ENCODE measurements at places on chromosomes 7 and 10.
A peak's percentile ranks its signal among the peaks of the same experiment; 100 is the strongest.

GRCh38 chr10:124732931-124733570, 11.1 kb downstream of the FAM53B start:
- no peak for DNase-seq

DNA sequence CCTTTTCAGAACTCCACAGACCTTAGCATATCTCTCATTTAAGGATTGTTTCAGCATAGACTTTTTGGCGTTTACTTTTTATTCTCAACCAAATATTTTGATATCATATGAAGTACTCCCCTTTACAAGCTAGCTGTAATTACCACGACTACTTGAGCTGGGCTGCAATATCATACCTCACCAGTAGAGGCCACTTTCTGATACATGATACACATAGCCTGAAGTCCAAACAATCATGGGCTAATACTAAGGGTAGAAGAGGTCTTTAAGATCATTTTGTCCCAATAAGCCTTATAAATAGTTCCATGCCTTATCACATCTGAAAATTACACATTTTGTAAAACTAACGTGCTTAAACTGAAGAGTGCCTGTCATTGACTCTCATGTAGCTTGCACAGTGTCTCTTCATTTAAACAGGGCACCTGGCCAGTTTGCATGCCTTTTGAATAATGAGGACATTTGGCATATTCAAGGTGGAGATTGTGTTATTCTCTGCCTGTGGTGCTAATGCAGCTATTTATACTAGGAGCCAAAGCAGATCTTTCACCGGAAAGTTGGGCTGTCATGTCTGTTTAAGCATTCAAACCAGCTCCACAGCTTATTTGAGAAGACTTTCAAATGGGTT, 403.7 kb upstream of the ZMIZ1 start:
- no peak for DNase-seq

- DNase-seq, result no peak
These were observed 228.2 kb upstream of the SEMA3A start for GRCh38 chr7:84422790-84423189.

- DNase-seq, result peak; percentile 43
These were observed 26.6 kb downstream of the FAM3C start for GRCh38 chr7:121369462-121369861.

DNA sequence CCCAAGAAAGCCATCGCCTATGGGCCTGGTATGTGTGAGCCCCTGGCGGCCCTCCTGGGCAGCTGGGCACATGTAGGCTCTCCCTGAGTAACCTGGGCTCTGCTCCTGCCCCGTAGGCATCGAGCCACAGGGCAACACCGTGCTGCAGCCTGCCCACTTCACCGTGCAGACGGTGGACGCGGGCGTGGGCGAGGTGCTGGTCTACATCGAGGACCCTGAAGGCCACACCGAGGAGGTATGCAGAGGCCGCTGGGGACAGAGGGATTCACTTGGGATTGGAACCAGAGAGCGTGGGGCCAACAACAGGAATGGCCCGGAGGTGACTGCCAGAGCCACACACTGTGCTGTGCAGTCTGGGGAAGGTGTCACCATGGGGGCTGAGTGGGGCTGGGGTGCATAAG, 7.3 kb downstream of the FLNC start:
- no peak for DNase-seq

DNA sequence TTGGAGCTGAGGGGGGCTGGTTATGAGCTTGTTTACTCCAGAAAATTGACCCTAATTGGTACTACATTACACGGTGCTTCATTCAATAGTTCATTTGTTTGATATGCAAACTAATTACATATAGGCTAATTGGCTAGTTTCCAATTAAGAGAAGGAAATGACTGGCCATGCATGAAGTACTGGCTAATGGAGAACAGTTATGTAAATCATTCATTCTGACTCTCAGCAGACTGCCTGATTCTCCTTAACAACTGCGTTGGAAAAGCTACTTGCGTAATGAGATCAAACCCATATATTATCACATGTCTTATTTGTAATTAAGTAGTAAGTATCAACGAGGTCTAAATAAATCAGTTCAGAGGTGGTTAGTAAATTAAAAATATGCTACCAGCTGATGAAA, 81.8 kb upstream of the CTTNBP2 start:
- DNase-seq, result no peak

DNA sequence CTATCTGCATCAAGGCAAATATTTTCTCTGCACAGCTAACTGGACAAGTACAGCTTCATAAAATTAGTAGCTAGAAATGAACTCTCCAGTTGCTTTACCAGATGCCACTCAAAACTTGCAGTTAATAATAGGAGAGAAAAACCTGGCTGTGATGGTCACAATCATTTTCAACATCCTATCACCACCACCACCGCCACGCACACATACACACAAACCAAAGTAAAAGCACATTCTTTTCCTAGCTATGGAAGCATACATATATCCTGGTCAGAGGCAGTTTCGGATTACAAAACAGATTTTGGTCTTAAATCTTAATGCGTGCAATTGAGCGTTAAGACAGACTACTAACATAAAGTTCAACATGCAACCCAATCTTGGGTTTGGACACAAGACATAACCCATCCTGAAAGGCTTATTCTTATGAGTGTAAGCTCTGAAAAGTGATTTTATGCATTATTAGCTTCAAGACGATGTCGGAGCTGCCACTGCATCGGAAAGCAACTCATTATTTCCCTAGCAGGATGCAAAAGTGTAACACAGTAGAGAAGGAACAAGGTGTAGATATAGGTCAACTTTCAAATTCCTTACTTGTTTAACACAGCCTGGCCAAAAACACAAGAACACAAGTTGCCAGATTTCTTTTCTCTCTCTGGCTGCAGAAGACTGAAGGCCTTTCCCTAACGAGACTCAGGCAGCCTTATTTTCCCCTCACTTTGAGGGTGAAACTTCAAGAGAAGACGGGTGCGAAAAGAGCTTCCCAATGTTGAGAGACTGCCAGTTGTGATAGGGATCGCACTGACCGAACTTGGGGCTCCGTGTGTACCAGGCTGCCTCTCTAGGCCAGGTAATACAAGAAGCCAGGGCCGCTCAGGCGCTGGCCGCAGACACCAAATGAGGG, 1.2 kb downstream of the CACUL1 start:
- DNase-seq, result no peak

DNA sequence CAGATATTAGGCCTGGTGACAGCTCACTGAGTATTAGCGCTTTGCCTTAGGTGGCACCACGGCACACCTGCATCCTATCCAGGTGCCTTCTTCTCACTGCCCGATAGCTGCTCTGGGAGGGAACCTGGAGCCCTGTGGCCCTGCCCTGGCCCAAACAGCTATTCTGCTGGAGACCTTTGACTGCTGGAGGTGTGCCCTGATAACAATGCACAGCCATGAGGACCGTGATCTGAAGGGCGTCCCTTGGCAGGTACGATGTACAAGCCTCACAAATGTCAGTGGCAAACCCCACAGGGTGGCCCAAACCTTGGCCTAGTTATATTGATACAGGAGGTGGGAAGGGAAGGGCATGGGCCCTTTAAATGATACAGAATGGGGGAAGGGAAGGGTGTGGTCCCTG, 259.5 kb downstream of the GRID1 start:
- no peak for DNase-seq

- DNase-seq, result no peak
These were observed 334.2 kb downstream of the ABCA13 start for GRCh38 chr7:48505466-48505865.

DNA sequence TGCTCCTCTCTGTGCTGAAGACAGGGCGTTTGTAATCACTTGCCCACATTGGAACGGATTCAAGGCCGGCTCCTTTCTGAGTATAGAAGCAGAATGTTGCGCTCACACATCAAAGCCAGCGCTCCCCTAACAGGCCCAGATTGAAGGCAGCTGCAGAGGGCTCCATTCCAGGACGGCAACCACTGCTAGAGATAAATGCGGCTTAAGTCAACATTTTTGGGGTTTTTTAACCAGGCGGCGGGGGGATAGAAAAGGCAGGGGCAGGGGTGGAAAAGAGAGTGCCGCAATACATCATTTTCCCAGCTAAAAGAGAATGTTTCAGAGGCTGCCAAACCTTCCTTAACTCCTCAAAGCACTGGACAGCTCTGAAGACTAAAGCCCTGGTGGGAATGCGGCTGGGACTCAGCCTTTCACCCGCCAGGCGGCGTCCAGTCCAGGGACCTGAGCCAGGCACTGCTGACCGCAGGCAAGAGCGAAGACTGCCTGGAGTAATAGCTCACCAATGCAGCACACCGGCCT, 189.6 kb downstream of the TNS3 start:
- DNase-seq, result peak; percentile 51

DNA sequence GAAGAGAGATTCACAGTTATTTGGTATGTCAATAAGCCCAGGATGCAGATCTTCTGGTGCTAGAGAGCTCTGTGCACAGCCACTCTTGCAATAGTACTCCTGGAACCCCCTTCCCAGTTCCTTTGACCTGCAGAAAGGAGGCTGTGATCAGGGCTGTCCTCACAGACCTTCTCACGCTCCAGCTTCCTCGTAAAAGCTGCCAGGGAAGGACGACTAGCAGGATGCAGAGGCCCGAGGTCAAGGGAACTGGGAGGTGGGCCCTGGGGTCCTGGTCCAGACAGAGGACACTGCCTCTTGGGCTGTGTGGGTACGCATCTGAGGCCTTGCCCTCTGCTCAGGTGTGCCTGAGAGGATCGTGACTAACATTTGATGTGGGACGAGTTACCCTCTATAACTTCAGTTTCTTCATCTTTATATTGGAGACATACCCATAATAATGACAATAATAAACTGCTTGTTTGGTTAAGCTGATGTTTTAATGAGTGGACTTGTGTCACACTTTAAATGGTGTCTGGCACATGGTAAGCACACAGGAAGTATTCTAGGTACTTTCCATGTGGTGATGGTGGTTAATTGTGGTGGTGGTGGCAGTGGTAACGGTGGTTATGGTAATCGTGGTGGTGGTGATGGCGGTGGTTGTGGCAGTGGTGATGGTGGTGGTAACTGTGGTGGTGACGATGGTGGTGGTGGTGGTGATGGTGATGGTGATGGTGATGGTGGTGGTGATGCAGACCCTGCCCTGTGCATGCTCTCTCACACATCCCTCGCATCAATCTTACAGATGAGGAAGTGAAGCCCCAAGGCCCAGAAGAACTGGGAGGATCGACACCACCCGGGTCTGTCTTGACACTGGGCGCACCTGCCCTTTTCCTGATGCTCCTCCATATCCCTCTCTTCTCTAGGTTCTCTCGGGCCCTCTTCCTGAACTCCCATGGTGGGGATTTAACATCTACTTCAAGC, 235.2 kb upstream of the GRB10 start:
- no peak for DNase-seq

DNA sequence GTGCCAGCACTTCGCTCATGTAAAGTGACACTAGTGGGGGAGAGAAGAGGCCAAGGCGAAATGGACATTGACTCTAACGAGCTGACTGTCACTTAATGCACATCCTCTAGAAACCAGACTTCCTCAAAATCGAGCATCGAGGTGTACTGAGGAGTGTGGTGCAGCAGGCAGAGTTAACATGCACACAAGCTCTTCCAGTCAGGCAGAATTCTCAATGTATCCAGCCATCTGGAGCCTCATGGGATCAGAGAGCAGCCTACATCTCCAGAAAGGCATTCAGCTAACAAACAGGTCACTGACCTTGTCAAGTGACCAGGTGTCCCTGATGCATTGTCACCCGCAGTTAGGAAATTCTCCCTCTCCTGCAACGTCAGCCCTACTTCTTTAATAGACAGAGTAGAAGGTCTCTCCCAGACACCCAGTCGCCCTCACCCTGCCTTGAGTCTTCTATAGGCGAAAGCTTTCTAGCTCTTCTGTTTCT, 259.8 kb upstream of the AOAH start:
- no peak for DNase-seq

DNA sequence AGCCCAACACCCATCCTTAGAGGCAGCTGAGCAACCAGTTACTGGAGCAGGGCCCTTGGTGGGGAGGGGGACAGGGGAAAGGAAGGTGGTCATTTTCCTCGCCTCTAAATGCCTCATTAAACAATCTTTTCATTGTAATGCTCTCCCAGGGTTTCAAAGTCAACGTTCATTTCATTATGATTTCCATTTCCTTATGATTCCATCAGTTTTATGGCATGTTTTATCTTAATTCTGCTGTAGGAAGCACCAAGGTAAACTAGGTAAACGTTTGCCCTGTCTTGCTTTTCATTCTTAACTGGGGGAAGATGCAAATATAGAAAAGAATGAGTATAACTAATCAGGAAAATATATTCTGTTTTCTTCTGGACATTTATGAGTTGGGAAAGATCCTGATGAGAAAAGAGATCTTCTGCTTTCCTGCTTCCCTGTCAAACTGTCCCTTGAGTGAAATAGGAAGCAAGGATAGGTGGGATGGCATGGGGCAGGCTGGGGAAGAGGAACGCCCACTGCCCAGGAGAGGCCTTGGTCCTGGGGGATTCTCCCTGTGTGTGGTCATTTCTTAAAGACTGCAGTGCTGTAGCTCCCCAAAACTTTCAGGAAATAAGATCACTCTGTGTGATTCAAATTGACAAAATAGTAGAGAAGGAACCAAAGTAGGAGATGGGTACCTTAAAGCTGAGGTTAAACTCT, 20.5 kb upstream of the TMEM236 start:
- no peak for DNase-seq

GRCh38 chr10:42990016-42990720, 86.7 kb upstream of the RET start:
- DNase-seq, result no peak

GRCh38 chr7:69833964-69834363, 235.7 kb downstream of the AUTS2 start:
- DNase-seq, result no peak

DNA sequence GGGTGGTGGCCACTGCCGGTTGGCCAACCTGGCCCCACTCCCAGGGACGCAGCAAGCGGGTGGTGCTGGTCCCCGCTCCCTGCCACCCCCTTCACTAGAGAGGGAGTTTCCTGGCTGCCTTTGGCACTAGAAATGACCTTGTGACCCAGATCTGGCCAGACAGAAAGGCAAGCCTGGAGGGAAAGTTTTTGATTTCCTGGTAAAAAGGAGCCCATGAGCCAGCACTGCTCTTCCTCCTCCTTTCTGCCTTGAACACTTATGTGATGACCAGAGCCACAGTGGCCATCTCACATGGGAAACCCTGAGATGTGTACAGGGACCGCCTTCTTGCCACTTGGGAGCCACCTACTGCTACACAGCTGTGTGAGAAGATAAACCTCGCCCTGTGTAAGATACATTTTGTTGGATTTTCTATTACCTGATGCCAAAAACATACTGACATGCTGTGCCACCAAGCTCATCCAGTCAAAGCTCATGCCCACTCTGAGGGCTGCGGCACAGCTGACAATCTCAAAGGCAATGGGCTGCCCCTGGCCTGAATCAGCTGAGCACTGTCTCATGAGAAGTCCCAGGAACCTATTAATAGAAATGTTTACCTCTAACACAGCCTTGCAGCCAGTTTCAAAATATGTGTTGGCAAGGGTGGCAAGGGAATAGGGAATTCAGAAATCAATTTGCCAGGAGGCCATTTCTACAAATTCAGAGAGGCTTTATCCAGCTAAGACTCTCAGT, 94.0 kb downstream of the CYTH3 start:
- no peak for DNase-seq

DNA sequence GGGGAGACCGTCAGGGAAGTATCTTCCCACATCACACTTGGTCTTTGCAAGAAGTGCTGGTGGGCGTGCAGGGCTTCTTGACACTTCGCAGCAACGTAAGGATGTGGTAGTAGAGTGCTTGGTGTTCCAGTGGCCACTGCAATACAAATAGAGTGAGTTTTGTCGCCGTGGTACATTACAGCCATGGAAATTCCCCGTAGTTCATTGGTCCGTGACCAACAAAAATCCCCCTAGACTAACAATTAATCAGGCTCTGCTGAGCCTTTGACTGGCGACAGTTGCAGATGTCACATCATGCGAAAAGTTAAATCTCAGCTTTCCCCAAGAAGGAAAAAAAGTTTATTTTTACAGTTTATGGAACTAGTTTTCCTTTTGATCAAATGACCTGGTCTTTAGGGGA, 134.7 kb downstream of the MGMT start:
- DNase-seq, result no peak
